ENCODE measurements at places on chromosomes 5 and 9.

DNA sequence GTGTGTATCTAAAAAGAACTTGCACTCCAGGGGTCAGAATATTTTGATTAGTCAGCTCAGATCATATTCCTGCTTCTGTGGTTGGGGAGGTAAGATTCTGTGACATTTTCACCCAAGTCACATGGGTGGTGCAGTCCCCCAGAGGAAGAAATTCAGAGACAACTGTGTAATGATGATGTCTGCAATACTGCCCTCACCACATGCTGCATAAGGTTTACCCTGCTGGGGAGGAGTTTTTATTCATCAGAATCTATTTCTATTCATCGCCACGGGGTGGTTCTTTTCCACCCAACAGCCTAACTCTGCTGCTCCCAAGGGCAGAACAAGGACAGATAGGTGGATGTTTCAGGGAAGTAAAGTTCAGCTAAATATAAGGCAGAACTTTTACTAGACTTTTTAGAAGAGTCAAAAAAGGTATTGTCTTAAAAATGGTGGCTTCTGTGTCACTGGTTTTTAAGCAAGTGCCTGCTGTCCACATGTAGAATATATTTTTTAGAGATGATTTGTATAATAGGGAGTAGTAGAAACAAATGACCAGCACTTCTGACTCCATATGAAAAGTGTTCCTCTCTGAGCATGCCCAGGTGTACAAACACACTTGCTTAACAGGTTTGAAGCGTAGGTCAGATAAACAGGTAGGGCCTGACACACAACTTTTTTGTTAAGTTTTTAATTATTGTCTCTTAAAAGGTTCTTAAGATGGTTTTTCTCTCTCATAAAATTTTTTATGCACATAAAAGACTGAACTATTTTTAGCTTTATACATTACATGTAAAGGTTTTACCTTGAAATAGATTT is 352.7 kb downstream of the LRRC70 start:
- DNase-seq = peak; percentile 39

- DNase-seq = peak; percentile 75
Observed at GRCh38 chr5:124908581-124909451, 162.4 kb upstream of the ZNF608 start.

DNA sequence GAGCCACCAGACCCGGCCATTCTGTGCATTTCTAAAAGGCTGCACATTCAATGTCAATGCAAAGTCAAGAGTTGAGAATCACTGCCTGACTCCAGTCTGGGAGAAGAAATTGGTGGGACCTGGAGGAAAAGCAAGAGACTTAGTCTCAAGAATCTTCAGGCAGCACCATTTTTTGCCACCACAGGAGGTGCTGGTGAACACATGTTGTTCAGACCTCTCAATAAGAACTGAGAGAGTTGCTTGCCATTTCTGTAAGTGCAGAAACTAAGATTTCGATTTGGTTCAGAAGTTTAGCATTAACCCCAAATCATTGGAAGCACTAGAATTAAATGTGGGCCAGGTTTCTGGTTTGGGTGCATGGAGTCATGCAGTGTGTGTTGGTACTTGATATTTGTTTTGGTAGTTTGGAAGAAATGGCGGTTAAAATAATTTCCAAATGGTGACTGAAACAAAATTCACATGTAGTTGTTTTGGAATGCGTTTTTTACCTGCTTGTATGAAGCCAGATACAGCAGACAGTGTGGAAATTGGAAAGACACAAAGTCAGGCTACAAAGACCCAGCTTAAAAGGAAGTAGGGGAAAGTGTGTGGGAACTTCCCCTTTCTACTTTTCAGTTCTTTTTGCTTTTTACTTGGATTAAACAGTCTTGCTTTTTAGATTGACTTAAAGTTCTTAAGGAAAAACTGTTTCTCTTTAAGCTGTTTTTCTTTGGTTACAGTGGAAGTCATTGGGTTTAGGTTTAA is 20.4 kb downstream of the PDE8B start:
- no peak for DNase-seq

- DNase-seq = no peak
Observed at GRCh38 chr9:75930190-75930589, 39.7 kb downstream of the PCSK5 start.
